Activated CD4-positive, CD25-positive, alpha-beta regulatory T cell (primary cell): ENCODE measurements at places on chromosomes 1 and 21.

DNA sequence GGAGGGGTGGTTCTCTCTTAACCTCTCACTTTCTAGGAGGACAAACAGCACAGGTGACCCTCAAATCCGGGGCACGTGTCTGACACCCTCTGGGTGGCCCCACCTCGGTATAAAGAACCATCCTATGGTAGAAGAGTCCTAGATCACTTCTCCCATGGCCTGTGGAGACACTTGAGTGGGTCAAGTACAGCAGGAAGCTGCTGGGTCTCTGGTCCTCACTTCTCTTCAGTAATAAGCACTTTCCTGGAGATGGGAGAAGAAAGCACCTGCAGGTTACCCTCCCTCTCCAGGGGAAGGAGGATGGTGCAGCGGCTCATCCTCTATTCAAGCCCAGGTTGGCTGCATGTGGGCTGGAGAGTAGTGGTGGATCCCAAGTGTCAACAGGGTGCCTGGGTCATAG is 17.0 kb downstream of the S100A7 start:
- DNase-seq: no peak

DNA sequence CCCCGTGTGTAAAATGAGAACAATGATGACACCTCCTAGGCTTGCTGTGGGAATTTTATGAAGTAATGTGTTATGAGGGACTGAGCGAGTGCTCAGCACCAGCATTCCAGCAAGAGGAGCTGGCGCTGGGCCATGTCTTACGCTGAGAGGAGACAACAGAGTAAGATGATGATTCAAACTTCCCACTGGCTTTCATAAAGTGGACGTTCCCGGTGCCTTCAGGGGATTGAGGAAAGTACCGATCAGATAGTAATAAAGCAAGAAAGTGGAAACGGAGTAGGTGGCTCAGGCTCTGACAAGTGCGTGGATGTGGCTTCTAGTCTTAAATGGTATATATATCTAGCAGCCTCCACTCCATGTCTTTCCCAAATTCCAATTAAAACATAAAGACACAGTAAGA is 23.8 kb downstream of the EPHA10 start:
- DNase-seq: no peak

GRCh38 chr1:88079036-88079435 is 605.0 kb upstream of the PKN2 start:
- no peak for DNase-seq

- DNase-seq: no peak
These were observed 79.3 kb upstream of the DIRAS3 start for GRCh38 chr1:68129536-68130250.

- no peak for DNase-seq
These were observed 5.9 kb upstream of the FOXJ3 start for GRCh38 chr1:42340901-42341300.

GRCh38 chr1:8552820-8553397 is 235.0 kb downstream of the SLC45A1 start:
- DNase-seq: no peak

DNA sequence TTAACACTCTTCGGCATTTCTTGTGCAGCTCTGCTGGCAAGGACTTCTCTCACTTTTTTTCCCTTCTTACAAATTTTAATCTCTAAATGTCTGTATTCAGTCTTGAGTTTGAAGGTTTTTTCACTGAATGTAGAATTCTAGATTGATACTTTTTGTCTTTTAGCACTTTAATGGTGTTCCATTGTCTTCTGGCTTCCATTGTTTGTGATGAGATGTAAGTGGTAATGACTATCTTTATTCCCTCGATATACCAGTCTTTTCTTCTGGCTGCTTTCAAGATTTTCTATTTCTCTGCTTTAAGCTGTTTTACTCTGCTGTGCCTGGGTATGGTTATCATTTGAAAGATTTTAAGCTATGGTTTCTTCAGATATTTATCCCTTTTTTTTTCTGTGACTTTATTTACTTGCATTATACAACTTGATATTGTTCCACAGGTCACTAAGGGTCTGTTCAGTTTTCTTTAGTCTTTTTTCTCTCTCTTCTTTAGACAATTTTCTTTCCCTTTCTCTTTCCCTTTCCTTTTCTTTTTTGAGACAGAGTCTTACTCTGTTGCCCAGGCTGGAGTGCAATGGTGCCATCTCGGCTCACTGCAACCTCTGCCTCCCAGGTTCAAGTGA is 35.8 kb downstream of the DYRK1A start:
- no peak for DNase-seq

- DNase-seq: no peak
These were observed 192.0 kb downstream of the DHRS3 start for GRCh38 chr1:12426030-12426429.

- no peak for DNase-seq
These were observed 2.5 kb downstream of the SEMA4A start for GRCh38 chr1:156155756-156156510.

DNA sequence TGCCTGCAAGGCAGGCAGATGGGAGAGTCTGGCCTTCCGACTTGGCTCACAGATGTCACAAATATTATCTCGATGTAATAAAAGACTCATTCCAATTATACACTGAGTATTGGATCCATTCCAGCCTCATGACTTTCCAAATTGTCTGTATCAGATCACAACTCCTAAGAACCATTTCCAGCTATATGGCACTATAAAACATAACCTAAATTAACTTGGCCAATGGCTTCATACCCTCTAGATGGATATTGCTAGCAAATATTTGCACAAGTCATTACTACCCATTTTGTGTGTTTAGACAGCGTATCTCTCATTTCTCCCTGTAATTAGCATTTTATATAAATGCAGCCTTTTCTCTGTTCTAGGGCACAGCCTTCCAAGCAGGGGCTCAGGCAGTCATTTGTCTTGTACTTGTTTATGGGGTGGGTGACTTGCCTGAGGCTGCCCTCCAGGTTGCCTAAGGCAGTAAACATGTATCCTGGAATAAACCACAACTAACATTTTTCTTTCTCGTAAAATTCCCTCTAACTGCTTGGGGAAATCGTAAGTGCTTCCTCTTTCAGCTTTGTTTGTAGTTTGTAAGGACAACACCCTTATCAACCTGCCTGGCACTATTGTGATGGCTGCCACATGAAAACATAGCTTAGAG is 70.6 kb upstream of the KCNJ6 start:
- DNase-seq: no peak

- no peak for DNase-seq
These were observed 23.1 kb upstream of the PDE4B start for GRCh38 chr1:65769636-65770035.

GRCh38 chr1:62428351-62428750 is 8.5 kb upstream of the USP1 start:
- DNase-seq: no peak

DNA sequence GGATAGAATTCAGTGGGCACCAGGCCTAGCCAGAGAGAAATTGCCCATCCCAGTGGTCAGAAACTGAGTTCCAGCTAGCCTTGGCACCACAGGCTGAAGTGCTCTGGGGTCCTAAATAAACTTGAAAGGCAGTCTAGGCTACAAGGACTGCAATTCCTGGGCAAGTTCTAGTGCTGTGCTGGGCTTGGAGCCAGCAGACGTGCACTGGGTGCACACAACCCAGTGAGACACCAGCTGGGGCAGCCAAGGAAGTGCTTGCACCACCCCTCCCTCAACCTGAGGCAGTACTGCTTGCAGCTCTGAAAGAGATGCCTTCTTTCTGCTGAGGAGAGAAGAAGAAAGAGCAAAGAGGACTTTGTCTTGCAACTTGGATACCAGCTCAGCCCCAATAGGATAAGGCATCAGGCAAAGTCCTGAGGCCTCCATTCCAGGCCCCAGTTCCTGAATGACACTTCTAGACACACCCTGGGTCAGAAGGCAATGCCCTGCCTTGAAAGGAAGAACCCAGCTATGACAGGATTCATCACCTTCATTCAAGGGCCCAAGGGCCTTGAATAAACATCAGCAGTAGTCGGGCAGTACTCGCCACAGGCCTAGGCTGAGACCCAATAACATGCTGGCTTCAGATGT is 55.1 kb downstream of the OVGP1 start:
- DNase-seq: no peak

- DNase-seq: no peak
These were observed 66.0 kb downstream of the GNG4 start for GRCh38 chr1:235583511-235584001.

DNA sequence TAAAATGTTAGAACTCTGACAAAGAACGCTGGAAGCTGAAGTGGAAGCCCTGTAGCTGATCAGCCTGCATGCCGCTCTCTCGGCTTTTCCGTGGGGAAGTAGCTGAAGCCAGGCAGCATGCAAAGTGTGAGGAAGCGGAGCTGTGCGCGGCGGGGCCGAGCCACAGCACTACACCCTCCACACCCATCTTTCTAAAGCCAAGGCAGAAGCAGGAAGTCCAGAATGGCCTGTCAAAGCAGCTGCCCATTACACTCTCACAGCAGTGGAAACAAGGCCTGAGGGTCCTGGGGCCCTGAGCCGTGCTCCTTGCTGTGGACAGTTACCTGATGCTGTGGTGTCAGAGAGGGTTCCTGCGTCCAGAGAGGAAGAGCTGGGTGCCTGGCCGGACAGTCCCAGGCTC is 69.6 kb downstream of the UBR4 start:
- DNase-seq: no peak

GRCh38 chr1:34283142-34283541 is 106.4 kb downstream of the C1orf94 start:
- DNase-seq: no peak

DNA sequence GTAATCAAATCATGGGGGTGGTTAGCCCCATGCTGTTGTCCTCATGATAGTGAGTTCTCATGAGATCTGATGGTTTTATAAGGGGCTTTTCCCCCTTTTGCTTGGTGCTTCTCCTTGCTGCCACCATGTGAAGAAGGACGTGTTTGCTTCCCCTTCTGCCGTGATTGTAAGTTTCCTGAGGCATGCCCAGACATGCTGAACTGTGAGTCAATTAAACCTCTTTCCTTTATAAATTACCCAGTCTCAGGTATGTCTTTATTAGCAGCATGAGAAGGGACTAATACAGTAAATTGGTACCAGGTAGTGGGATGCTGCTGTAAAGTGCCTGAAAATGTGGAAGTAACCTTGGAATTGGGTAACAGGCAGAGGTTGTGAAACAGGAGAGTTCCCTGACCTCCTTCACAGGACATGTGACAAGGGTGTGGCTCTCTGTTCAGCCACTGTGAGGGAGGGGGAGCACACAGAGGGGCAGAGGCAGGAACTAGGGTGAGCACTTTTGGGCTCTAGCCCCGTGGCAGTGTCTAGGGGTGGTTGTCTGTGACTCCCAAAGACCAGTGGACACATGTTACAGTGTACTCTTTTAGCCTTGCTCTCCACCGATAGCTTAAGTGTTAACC is 105.3 kb downstream of the BACH1 start:
- DNase-seq: no peak

DNA sequence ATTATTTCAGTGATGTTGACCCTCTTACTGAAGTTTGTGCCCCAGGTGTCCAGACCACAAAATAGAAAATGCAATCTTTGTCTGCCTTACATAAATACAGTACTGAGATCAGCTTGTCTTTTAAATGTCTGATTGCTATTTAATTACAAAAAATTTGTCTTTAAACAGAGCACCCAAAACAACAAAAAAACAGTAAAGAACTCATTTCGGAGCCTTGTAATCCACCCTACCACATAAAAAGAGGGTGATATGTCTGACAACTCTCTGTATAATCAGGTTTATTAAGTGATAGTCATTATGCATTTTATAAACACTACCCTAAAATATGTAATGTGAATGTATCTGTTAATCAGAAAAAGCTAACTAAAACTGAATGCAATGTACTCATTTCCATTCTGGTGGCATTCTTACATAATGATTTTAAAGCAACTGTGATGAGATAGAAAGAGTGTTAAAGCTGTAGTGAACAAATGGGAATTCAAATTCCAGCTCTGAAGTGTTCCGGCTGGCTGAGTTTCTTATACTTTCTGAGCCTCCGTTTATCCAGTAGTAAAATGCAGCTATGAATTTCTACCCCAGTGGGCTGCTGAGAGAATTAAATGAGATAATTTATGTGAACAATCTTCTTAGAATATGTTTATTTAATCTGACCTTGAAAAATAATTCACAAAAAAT is 486.6 kb downstream of the USP25 start:
- no peak for DNase-seq

DNA sequence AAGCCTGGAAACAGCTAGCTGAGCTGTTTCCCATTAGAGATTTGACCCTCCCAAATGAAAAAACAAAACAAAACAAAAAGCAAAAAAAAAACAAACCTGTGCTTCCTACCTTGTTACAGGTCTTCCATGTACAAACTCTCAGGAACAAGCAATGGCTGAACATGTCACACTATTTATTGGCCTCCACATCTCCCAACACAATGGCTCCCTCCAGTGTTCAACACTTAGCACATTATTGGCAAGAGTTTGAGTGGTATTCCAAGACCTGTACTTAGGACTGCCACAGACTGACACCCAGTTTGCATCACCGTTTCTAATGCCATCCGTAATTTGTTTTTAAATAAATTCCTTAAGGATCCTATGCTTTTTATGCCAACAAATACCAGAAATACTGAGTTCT is 195.0 kb upstream of the OLFM3 start:
- no peak for DNase-seq

GRCh38 chr1:52579415-52579814 is 22.8 kb upstream of the GPX7 start:
- DNase-seq: no peak
